ENCODE measurements at places on chromosomes 5 and 9.
A peak's percentile ranks its signal among the peaks of the same experiment; 100 is the strongest.

DNA sequence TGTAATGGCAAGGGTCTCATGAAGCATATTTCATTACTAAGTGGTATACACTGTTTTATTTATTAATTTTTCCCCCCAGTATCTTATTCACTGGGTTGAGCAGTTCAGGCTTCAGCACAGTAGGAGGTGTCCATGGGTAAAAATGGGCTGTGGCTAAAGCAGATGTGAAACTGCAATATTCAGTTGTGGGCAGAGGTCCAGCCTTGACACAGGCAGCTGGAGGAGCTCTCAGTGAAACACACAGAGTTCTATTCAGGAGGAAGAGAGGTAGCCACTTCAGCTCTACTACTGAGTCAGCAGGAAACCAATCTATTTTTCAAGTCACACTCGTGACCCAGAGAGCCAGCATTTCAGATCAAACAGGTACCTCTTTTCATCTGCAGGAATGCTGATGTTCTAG, 418.3 kb downstream of the CDH10 start:
- DNase-seq, result no peak

DNA sequence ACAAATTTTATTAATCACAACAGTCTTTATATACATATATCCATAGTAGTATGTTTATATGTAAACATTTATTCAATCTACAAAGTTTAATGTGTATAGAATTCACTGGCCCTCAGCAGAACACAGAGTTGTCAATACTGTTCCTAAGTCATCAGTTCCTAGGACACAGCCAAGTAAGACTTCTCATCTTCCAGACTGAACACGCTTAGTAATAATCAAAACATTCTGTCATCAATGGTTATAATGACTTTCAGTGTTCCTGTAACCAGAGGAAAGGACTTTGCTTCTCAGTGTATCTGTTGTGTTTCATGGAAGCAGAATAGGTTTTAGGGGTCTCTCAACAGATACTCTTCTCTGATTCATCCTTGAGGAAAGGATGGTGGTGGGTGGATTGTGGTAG, 82.2 kb downstream of the SMIM23 start:
- peak; percentile 40 for DNase-seq

- DNase-seq, result no peak
Measured at GRCh38 chr9:87655731-87656130, 70.2 kb upstream of the CTSL start.

DNA sequence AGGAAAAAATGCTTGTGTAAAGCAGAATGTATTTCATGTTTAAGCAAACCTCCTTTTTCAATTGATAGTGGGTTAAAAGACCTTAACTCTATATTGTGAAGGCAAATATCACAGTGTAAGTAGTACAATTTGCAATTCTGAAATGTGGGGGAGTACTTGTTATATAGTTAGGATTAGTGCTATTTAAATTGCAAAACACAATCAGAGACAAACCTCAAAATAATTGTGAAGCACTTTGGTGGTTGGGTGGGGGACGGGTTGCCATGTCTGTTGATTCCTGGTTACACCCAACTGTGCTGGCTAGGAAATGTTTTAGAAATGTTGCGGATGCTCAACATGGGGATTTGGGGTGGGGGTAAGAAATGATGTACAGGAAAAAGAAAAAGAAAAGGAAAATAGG, 37.4 kb downstream of the EGFLAM start:
- no peak for DNase-seq

GRCh38 chr5:179142434-179143198, 82.4 kb downstream of the ZNF354C start:
- no peak for DNase-seq

Data from endothelial cell of umbilical vein (primary cell).